ENCODE measurements at places on chromosomes 4 and X. TPM values are rescaled to one million over a fixed set of nuclear protein-coding genes. Genes with fewer than 3 reads are reported as not detected.
A peak's percentile ranks its signal among the peaks of the same experiment; 100 is the strongest.

DNA sequence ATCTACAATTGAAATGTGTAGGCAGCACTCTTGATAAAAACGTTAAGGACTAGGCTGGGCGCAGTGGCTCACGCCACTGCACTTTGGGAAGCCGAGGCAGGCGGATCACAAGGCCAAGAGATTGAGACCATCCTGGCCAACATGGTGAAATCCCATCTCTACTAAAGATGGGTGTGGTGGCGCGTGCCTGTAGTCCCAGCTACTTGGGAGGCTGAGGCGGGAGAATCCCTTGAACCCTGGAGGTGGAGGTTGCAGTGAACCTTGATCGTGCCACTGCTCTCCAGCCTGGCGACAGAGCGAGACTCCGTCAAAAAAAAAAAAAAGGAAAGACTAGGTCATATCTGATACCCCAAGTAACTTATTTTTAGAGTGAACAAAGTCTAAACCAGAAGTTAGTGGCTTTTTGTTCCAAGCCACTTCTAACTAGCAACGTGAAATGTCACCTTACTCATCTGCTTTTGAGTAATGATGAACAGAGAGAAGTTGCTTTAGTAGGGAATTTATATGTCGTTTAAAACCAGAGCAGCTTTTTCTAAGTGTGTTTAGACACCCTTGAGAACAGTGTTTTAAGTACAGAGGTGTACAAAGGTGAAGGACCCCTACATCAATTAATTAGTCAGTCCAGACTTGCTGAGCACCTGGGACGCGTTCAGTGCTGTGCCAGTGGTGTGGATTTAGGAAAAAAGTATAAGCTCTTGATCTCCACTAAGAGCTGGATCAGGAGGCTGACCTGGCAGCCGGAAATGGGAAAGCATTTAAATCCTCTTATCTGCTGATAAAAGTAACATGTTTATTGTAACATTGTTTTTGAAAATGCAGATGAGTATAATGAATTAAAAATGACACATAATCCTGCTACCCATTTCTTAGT lies 23.5 kb downstream of the SPRY1 start:
- DNase-seq: no peak

DNA sequence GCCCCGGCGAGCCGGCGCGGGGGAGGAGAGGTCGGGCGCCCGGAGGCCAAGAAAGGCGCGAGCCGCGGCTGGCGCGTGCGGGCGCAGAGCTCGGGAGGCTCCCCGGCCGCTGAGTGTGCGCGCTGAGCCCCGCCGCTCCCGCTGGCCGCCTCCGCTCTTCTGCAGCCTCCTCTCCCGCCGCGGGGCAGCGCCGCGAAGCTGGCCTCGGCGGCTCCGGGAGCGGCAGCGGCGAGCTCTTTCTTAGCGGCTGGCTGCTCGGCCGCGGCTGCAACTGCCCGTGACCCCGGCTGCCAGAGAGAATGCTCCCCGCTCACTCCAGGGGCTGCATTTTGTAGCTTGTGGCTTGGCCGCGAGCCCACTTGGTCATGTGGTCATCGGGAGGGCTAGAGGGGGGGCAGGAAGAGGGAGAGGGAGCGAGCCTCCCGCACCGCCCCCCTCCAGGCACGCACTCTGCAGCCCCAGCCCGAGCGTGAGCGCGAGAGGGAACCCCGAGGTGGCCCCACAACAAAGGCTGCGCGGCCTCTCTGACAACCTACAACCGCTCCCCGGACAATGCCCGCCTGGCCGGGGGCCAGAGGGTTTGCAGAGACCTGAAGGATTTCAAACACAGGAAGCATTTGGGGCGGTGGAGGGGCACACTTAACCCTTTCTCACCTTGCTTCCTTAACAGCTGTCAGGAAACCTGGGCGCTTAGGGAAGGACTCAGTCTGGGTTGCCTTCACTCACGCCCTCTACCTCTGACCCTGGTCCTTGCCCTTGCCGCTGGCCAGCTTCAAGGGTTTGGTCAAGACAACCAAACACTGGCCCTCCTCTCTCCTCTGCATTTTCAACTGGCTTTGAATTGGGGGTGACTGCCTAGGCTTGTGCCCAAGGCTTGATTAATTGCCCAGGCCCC lies at the start of gene APLN:
APLN (minus strand) TSS at position 305 of the 895 bp plus-strand sequence. CDS start 326 bp downstream, outside the sequence.
- DNase-seq: peak; percentile 31

- no peak for DNase-seq
These were observed 319.1 kb downstream of the GPAT3 start for GRCh38 chr4:83855044-83855443.

- no peak for DNase-seq
These were observed 88.4 kb downstream of the ZXDA start for GRCh38 chrX:57821703-57822387.

GRCh38 chr4:1402516-1403091 lies 3.6 kb downstream of the NKX1-1 start:
- no peak for DNase-seq

DNA sequence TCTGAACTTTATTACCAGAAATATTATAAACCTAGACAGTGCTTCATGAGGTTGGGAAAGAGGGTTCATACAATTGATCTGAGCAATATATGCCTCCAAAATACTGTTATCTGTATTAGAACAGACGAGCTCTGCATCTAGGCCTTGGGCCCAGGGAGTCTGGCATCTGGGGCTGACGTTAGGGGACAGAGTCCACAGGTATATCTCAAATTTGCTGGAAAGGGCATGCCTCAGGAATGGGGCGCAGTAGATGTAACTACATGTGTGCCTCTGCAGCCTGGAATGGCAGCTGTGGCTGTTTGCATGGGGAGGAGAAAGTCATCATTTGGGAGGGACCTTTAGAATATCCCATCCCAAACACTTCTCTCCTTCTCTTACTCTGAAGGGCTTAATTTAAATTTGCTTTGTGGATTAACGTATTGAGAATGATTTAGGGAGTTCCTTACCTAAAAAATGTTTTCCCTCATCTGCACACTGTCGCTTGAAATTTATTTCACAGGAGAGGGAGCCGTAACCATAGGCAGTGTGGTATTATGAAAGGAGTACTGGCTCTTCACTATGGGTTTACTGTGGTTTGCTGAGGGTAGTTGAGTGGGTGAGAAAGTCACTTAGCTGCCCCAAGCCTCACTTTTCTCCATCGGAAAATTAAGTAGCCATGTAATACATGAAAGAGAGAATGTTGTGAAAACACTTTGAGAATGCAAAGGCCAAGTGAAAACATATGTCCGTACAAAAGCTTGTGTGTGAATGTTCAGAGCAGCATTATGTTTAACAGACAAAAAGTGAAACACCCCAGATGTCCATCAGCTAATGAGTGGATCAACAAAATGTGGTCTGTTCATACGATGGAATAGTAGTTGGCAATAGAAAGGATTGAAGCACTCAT lies 5.9 kb downstream of the ADD1 start:
- DNase-seq: no peak

DNA sequence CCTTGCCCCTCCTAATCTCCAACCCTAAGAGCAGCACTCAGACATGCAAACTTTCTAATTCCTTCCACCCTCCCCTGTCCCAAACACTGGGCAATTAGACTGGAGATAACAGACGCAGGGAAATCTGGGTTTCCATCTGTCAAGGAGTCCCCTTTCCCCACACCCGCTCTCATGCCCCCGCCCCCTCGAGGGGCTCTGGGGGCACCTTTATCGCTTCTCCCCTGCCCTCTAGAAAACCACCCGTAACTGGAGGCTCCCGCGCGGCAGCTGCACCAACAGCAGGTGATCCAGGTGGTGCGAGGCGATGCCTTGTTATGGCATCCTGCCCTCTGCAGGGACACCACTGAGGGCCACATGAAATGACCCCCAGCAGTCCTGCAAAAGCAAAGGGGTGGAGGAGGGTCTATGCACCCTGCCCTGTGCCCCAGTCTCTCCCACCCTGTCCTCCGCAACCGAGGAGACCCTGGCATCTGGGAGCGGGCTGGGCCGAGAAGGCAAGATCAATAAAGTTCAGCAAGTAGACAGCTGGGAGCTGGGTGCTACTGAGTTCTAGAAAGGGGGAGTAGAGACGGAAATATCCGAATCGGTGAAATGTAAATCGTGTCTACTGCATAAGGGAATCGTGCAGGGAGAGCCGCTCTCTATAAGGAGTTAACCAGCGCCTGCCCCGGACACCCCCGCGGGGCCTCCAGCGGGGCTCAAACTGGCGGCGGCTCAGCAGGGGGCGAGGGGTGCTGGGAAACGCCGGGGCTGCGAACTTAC lies 1.6 kb downstream of the KCTD8 start:
- no peak for DNase-seq

GRCh38 chr4:103067841-103068547 lies 8.6 kb downstream of the SLC9B2 start:
- DNase-seq: no peak

GRCh38 chr4:137470806-137471205 lies 61.5 kb downstream of the PCDH18 start:
- DNase-seq: no peak

- DNase-seq: no peak
These were observed 19.1 kb upstream of the MAD2L1 start for GRCh38 chr4:120085705-120086104.

PNMA5 gene
- total RNA-seq: not detected

MAGEC2 gene
- not detected for total RNA-seq

Measured in omental fat pad (tissue), 4 donors.